IPS DF 6.9 (cell line): ENCODE measurements at places on chromosomes 12 and 14.

GRCh38 chr14:102541771-102542170 is 32.2 kb upstream of the ANKRD9 start:
- no peak for DNase-seq

GRCh38 chr12:53333845-53334244 is 2.3 kb downstream of the SP7 start:
- no peak for DNase-seq

GRCh38 chr12:53191096-53191884 is 10.6 kb upstream of the CSAD start:
- no peak for DNase-seq

GRCh38 chr14:56057071-56057741 is 61.0 kb upstream of the PELI2 start:
- no peak for DNase-seq

DNA sequence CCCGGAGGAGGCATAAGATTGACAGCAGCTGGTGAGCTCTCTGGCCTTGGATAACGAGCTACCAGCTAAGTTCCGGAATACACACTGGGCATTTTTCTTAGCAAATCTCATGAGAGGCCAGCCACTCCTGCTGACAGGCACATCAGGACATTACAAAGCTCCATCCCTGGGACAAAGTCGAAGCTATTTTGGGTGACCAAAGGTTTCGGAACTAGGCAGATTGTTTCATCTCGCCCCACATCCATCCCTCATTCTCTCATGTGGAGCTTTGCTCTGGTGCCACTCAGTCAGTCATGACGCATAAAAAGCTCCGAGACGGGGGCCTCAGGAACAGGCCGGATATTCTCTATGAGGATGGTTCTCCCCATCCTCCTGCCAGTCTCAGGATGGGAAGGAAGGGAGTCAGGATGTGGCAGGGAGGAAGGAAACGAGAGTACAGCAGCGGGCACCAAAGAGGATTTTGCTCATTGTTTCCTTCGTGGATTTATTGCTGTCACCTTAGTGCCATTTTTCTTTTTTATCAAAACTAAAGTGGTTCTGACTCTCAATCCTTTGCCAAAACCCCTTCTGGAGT is 253.1 kb upstream of the FKBP4 start:
- DNase-seq: no peak

DNA sequence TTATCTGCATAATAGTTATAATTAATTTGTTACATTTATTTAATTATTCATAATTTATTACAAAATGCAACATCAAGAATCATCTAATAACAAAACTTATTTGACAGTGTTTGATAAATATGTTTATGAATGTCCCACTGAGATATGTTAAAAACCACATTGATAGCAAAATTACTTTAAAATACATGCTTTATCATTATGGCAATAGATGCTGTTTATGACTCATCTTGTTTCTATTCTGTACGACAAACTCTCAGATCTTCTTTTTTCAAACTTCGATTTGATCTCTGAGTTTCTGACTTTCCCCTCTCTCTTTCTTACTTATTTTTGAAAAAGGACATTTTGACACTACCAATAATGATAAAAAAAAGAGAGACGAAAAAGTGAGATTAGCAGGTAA is 56.8 kb upstream of the LRRK2 start:
- DNase-seq: no peak

DNA sequence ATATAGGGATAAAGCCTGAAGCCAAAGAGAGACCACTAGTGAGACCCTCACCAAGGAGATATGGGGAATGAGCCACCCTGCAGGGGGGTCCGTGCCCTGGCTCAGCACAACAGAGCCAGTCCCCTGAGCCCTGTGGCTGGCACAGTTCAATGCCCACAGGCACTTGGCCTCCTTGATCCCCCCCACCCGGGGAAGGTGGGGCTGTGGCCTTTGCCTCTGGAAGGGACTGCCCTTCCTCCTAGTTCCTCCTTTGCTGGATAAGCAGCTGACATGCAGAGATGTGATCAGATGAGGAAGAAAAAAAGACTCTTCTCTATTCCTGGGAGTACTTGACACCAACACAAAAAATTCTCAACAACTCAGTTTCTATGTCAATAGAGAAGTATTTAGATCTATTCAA is 19.9 kb downstream of the TTC7B start:
- no peak for DNase-seq

GRCh38 chr12:54019924-54020590 is 8.2 kb upstream of the HOXC6 start:
- DNase-seq: no peak

DNA sequence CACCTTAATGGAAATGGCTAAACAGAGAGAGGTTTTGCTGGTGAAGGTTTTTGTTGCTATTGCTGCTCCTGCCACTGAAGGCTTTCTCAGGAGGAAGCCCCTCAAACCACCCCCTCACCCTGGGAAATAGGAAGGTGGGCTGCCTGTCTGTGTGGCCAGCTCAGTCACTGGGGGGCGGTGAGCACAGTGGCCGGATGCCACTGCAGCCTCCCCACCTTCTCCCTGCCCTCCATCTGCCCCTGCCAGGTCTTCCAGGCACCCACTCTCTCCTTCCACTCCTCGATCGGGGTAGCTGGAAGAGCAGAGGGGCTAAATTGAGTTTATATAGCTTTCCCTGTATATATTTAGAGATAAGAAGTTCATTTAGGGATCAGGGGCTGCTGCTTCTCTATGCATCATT is 80.8 kb downstream of the PAPOLA start:
- no peak for DNase-seq

DNA sequence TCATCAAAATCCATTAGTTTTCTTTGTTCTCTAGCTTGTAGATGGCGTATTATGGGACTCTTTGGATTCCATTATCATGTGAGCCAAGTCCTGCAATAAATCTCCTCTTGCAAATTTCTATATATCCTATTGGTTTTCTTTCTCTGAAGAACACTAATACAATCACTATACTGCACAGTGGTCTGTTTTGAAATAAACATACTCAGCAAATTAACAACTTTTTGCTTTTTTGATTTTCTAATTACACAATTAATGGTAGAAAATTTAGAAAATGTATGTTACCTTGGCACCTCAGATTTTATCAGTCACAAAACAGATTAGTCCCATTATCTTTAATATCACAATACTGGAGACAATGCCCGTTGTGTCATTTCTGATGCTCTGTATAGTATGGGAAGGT is 513.2 kb upstream of the MIS18BP1 start:
- DNase-seq: no peak

- no peak for DNase-seq
These were observed 690.9 kb upstream of the FBXO33 start for GRCh38 chr14:40122968-40123648.

- DNase-seq: no peak
These were observed 239.2 kb upstream of the RMST start for GRCh38 chr12:97223419-97223818.

- no peak for DNase-seq
These were observed 123.0 kb downstream of the SCARB1 start for GRCh38 chr12:124740691-124741137.

GRCh38 chr12:54967461-54967860 is 17.1 kb downstream of the TESPA1 start:
- DNase-seq: no peak

DNA sequence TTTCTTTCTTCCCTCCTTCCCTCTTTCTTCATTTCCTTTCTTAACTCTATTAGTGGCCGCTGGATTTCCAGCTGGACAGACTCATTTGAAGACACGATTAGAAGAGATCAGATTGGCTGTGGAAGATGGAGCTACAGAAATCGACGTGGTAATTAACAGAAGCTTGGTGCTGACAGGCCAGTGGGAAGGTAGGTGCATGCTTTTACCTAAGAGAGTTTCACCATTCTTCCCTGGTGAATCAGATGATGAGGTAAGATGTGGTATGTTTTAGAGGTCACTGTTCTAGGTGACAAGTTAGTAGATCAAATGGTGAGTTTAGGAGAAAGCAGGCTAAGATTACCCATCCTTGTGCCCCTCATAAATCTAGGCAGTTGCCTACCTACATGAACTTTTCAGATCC is 51.6 kb downstream of the DERA start:
- DNase-seq: no peak

GRCh38 chr12:132154941-132155770 is 10.9 kb downstream of the NOC4L start:
- DNase-seq: no peak

DNA sequence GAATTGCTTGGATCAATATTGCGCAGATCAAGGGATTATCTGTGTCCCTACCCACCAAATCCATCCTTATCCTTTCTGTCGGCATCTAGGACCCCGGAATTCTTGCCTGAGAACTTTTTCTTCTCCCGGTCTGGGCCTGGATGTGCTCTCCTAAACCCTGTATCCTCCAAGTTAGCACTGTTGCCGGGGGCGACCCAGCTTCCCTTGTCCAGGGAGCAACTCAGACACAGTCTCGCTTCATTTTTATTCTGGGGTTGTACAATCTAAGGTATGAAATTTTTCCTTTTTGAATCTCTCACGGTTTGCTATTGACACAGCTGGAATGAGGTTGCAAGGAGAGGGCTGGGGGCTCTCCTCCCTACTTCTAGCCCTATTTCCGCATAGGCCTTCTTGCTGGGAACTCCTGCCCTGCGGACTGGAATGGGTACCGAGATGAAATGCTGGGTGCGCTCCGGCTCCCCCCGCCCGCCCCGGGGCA is 403 bp upstream of the PNP start:
- no peak for DNase-seq

DNA sequence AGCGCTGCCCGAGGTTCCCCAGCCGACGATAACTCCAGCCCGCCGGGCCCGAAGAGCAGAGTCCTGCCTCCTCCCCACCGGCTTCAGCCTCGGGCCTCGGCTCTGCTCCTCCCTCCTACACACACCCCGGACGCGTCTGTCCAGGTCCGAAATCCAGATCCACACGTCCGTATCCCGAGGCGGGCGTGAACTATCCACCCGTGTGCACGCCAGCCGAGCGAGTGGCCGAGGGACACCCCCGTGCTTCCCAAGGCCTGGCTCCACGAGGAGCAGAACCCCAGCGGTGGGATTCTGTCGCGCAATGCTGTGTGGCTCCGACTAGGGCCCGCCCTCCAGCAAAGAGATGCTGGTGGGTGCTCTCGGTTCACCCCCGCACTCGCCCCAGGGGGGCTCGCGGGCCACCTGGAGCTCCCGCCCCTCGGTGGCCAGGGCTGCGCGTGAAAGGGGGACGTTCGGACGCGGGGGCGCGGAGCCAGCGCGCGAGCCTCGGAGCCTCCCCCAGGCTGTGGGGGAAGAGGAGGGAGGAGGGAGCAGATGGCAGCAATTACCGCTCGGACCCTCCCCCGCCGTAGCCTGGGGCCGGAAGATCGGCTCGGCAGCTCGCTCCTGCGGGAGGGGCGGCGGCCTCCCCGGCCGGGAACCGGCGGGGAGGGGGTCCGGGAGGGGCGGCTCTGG is 18.9 kb upstream of the ANKRD33 start:
- DNase-seq: no peak

DNA sequence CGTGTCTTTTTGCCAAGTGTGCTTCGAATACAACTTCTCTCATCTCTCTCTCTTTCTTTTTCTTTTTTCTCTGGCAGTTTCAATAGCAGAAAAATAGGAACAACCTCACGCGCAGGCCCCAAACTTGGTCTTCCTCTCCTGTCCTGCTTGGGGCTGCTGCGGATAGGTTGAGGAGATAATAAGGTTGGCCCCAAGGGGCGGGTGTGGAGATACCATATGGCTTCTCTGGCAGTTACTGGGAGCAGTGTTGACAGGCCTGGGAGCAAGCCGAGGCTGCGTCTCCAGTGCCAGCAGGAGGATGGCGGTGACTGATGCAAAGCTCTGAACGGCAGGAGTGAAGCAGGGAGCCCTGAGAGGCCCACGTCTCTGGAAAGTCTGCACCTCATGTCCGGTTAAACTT is 89.5 kb upstream of the MANSC4 start:
- DNase-seq: no peak

DNA sequence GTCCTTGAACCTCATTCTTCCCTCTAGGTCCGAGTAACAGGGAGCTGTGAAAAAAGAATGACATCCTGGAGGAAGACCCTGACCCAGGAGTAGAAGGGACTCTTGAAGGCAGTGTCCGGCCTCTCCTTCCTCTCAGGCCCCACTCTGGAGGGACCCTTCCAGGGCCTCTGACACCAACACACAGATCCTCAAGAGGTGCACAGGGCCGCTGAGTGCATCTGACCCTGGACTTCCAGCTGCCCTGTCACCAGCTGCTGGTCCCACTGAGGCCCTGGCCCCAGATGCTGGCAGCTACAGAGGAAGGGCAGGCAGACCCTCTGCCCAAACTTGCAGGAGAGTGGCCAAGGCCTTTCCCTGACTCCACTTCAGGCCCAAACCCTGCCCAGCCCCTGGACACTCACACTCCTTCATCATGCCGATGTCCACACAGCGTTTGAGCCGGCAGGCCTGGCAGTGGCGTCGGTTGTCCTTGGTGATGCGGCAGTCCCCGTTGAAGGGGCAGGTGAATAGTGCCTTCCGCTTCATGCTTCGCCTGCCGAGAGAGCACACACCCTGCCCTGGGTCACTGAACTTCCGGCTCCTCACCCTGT is 40.1 kb downstream of the VDR start:
- no peak for DNase-seq

- no peak for DNase-seq
These were observed 237.9 kb upstream of the CCDC196 start for GRCh38 chr14:66248256-66248655.

DNA sequence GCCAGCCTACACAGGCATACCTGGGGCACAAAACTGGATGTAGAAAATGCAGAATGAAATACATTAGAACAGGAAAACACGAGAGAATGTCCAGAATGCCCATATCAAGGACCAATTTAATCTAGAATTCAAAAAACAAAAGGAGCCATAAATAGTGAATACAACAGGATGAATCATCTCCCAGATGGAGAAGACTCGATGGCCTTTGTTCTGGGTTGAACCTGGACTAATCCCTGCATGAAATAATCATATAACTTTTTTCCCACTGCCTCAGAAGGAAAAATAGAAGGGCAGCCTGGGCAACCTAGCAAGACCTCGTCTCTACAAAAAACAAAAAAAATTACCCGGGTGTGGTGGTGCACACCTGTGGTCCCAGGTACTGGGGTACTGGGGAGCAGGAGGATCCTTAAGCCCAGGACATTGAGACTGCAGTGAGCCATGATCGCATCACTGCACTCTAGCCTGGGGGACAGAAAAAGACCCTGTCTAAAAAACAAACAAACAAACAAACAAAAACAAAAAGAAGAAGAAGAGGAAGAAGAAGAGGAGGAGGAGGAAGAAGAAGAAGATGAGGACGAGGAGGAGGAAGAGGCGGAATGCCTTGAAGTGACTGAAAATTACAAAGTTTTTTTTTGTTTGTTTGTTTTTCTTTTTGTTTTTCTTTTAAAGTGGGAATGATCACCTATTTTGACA is 30.3 kb upstream of the NRDE2 start:
- no peak for DNase-seq
